NCI-H2081 treated with DMSO at 0.1 percent for 48 hours (cell line): ENCODE measurements at places on chromosomes 2 and 18.

- no peak for DNase-seq
Observed at GRCh38 chr2:26870585-26871095, 22.7 kb downstream of the DPYSL5 start.

DNA sequence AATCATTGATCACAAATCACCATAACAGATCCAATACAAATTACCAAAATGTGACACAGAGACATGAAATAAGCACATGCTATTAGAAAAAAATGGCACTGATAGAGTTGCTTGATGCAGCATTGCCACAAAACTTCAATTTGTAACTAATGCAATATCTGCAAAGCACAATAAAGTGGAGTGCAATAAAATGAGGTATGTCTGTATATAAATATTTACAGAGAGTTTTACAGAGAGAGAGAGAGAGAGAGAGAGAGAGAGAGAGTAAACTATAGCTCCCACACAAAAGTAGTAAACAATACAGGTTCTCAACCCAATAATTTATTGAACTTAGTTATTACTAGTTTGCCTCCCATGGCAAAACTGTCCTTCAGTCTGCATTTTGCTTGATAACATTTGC is 1807.0 kb downstream of the SUCLG1 start:
- DNase-seq, result no peak

GRCh38 chr2:102141970-102142828 is at the start of gene IL1R1:
Gene IL1R1, plus strand, starts transcription at chr2:102142746. Its CDS starts 14,979 bp downstream, at chr2:102157725.
- DNase-seq, result no peak

GRCh38 chr2:1995081-1995480 is 250.8 kb upstream of the PXDN start:
- DNase-seq, result no peak

GRCh38 chr2:181646415-181646987 is 10.4 kb downstream of the CERKL start:
- no peak for DNase-seq

DNA sequence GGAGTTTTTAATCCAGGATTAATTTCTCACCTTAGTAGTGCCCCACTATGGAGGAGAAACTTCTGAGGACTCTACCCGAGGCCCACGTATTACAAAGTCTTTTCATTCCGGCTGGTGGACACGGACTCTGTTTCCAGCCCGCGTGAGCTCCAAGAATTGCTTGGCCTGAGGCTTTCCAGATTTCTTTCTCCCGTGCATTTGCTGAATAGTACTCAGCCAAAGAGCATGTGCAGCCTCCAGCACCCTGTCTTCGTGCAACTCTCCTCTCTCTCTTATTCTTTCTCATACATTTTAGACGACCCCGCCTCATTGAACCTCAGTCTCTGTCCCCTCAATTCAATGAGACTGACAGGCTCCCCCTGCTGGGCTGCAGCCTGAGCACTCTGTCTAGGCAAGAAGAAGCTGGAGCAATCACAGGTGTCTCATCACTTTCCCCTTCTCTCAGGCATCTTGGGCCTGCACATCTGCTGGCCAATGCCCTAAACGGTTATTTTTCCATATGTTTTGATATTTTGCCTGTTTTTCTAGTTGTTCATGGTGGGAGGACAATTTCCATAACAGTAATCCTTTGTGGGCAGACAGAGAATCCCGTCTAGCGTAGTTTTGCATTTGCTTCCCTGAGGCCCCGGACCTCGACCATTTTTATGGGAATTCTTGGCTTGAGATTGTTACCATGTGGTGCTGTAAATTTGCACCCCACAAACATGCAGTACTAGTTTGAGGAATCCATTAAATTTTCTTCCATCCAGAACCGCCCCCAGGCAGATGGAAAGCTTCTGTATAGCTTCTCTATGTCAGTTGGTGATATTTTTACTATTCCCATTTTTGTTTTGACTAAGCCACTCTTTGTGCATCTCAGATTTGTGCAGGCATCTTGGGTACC is 50.1 kb upstream of the LPIN2 start:
- DNase-seq, result no peak

DNA sequence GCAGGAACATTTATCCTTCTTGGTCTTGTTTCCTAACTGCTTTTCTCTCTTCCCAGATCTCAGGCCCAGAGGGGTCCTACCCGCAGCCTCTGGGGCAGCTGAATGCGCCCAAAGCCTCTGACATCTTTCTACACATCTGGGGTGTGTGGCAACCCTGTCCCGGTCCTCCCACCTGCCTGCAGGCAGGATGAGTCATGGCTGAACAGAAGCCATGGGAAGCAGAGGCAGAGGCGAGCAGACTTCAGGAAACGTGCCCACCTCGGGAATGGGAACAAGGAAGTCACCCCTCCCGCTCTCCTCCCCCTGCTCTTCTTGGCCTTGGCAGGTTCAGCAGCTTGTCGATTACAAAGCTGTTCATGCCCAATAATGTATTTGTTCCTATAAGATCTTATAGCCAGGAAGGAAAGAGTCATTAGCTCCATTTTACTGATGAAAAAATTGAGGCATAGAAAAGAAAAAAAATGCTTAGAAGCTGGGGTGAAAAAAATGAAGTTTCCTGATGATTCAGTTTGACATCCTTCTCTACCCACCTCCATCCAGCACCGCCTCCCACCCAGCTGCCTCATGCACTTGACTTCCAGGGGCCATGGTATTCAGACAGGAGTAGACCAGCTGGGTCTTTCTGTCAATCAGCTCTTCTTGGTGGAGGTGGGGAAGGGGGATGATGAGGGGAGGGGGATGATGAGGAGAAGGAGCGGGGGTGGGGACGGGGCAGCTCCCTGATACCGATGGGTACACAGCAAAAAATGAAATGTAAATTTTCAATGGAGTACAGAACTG is 10.4 kb upstream of the KCNF1 start:
- DNase-seq, result no peak
